ENCODE measurements at places on chromosomes 7 and 10.

DNA sequence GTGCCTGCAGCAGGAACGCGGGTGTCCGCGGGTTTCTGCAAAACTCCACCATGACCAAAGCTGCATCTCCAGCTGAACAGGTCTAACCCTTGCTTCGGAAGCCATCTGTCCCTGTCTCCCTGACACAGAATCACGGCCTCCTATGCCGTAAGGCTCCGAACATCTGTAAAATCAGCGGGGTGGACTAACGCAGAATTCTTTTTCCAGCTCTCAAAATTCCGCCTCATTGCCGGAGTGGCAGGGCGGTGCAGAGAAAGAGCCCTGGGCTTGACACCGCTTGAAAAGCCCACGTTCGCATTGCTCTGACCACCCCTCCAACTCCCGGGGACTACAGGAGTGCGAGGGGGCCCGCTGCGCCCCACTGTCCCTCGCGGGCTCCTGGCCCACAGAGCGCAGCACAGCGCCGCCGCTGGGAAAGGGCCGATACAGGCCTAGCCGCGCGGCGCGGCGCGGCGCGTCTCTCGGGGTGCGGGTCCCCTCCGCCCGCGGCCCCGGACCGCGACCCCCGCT lies 409 bp downstream of the DNMBP start:
- no peak for DNase-seq

- DNase-seq = no peak
Observed at GRCh38 chr10:96850825-96851224, 18.7 kb downstream of the LCOR start.

DNA sequence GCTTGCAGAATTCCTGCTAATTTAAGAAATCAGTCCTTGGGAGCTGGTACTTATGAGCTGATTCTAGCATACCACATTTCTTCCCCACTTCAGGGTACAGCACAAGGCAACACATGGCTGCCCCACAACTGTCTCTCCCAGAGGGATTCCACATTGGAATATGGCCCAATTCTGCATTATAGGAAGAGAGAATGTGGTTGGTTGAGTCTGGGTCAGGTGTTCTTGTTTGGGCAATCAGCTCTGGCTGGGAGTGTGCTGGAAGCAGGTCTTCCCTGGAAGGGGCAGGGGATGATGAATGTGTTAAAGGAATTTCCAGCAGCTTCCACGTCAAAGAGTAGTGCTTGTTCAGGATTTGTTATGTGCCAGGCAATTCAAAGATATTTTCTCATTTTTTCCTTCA lies 95.7 kb downstream of the BUB3 start:
- no peak for DNase-seq

- DNase-seq = no peak
Observed at GRCh38 chr10:86393862-86394455, 27.4 kb upstream of the GRID1 start.

DNA sequence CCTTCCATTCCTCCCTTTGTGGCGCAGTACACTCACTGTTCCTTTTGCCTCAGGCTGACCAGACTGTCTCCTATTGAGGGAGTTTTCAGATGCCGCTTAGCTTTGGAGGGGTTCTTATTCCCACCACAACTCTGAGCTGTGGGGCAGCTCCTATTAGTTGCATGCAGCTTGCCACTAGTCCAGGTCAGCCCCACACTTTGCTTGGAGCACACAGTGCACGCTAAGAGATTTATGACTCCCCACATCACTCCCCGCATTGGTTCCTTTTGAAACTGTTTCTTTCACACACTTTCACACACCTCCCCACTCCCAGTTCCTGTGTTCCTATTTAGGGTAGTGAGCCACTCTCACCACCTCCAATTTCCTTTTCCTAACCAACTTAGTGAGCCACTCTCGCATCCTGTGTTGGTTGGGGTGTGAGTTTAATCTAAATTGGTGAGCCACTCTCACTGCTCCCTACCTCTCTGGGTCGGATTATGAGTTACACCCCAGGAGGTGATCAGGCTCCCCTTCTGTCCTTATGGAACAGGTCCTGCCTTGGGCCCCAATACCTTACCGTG lies 10.4 kb upstream of the ZNF485 start:
- peak; percentile 45 for DNase-seq

- DNase-seq = no peak
Observed at GRCh38 chr7:132428247-132428919, 147.9 kb downstream of the PLXNA4 start.

DNA sequence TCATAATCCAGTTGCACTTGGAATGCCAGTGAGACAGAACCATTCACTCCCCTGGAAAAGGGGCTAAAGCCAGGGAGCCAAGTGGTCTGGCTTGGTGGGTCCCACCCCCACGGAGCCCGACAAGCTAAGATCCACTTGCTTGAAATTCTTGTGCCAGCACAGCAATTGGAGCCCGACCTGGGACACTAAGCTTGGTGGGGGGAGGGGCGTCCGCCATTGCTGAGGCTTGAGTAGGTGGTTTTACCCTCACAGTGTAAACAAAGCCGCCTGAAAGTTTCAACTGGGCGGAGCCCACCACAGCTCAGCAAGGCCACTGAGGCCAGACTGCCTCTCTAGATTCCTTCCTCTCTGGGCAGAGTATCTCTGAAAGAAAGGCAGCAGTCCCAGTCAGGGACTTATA lies 200.7 kb upstream of the NPSR1 start:
- no peak for DNase-seq

DNA sequence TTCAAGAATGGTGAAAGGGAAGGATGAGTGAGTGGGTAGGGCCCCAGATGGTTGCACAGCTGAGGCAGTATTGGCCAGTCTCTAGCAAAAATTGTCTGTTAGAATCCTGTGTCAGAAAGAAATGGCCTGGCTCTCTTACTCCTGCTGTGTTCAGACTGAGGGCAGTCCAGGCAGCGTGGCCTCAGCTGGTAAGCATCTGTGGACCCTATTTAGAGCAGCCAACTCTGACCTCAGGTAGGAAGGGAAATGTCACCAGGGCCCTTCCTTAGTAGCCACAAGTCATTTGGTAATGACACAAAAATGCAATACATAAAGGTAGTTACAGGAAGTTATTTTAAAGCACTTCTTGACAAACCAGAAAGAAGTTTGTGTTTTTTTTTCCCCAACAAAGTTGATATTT lies 1194.7 kb downstream of the CNTNAP2 start:
- DNase-seq = no peak

DNA sequence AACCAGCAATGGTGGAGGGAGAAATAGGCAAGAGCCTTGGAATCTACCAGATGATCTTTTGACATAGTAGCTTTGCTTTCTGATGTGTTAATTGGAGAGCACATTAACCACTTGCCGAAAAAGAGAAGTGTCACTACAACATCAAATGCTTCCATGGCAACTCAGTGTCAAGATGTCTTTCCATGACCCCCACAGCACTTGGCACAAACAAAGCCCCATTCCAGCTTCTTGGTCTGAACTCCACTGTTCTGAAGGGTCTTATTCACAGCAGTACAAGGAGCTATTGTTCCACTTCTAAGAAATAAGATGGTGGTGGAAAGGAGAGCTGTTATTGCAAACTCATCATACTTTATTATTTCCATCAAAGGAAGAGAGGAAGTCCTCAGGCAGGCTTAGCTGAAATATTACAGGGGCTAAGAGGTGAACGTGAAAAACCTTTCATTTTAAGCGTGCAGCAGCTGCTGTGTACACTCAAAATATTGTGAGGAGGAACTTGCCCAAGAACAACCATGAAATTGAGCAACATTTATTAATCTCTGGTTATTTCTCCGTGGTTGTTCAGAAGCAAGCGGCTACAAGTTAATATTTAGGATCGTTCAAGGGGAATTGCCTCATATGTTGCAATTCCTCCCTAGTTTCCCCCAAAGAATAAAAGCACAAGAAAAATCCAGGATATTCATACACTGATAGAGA lies 354.8 kb upstream of the CELF2 start:
- no peak for DNase-seq

- DNase-seq = no peak
Observed at GRCh38 chr7:1814089-1814811, 144.2 kb downstream of the ELFN1 start.

GRCh38 chr10:117552701-117553141 lies 10.2 kb downstream of the EMX2 start:
- no peak for DNase-seq

- no peak for DNase-seq
Observed at GRCh38 chr7:85748861-85749260, 562.0 kb upstream of the SEMA3D start.

DNA sequence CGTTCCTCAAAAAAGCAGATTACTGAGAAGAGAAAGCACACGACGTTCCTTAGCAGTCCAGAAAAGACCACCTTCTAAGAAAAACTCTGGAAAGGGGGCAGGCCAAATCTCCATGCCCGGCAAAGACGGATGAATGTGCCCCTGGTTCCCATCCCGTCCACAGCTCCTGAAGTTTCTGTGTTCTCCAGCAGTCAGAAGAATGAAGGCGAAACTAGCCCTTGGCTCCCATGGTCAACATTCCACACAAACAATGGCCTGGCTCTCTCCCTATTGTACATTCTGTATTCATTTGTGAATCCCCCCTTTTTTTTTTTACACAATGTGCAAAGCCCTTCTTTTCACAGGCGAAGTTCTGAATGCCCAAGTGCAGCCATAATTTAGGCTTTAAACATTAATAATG lies 5.3 kb downstream of the CTBP2 start:
- DNase-seq = no peak

DNA sequence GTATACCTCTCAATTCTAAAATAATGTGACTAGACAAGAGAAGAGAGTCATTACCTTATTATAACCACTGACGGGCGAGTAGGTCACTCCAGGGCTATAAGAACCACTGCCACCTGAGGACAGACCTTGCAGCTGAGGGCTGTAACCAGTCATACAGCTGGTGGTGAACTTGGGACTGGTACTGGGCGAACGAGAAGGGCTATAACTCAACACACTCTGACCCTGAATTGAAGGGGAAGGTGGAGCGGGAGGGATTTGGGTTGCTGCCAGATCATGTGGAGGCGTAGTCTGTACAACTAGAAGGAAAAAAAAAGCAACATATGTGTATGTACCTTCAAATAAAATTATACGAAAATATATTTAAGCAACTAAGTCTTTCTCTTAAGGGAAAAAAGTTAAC lies 3.4 kb downstream of the TMEM209 start:
- DNase-seq = no peak

DNA sequence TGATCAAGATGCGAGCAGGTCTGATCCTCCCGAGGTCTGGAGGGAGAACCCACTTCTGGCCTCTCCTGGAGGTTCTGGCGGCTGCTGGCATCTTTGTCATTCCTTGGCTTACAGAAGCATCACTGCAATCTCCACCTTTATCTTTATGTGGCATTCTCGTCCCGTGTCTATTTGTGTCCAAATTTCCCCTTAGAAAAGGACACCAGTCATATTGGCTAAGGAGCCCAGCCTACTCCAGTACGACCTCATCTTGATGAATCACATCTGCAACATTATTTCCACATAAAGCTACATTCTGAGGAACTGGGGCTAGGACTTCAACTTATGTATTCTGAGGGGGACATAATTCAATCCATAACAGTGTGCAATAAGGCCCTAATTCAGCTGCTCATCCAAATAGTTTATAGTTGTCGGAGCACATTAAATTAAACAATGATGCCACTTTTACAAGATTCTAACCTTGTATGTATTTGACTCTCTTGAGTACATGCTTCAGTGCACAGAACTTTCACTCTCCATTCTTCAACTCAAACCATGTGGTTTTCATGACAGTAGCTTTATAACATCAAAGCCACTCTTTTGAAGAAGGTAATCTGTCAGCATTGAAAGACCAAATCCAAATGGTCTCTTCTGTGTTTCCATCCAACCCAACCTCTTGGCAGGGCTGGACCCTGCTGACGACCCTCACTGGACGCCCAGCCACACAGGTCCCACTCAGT lies 86.2 kb upstream of the DDC start:
- no peak for DNase-seq

DNA sequence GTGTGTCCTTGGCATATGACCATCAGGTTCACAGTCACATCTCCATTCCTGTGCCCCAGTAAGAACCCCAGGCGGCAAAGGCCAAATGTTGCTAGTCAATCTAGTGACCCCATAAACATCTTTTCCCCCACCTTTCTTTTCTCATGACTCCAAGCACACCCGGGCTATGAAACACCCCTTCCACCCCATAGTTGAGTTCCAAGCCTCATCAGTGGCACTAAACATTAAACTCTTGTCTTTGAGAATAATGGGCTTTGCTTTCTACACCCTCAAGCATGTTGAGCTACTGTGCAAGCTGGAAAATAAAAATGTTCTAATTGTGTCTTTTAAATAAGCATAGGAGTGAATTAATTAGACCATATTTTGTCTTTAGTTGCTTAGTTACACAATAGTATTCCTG lies 9.4 kb downstream of the ARID5B start:
- no peak for DNase-seq
